Astrocyte (in vitro differentiated cells and primary cell): ENCODE measurements at places on chromosomes 2 and 18. TPM values are rescaled to one million over a fixed set of nuclear protein-coding genes. Genes with fewer than 3 reads are reported as not detected.

DNA sequence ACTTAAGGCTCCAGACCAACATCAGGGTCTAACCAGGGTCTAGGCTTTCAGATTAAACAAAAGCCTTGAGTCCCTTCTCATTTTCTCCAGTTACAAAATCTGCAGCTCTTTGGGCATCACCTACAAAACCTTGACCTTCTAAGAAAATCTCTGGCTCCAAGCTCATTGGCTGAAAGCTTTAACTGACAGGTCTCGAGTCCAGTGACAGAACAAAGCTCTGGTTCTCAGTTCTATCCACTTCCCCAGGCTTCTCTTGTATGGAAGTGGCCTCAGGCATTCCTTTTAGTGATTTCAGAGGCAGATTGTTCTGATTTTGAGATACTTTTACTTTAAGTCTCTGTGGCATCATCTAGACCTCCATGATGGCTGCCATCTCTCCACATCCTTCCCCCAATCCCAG, 11.3 kb downstream of the SIX2 start:
- no peak for DNase-seq
- H3K27ac ChIP-seq: no peak overlapping the region
- no peak overlapping the region for H3K4me3 ChIP-seq
- H3K27me3 ChIP-seq: peaks cover 94% of the 10 kb centered on the region
- no peaks in the 10 kb centered on the region for H3K36me3 ChIP-seq

The LPIN1 gene
- total RNA-seq: 16.1 and 23.4 TPM in 2 replicates

GRCh38 chr2:9762164-9762563, 81.1 kb upstream of the TAF1B start:
- no peak for DNase-seq
- H3K4me1 ChIP-seq: peaks cover 11% of the 10 kb centered on the region
- no peak overlapping the region for H3K4me3 ChIP-seq

GRCh38 chr18:62715759-62716615, 646 bp downstream of the PHLPP1 start:
- H3K4me3 ChIP-seq: peak overlapping the region; percentile 61
- H3K4me1 ChIP-seq: peaks cover 10% of the 10 kb centered on the region
- peak overlapping the region; percentile 83 for H3K27ac ChIP-seq
- H3K27me3 ChIP-seq: no peaks in the 10 kb centered on the region
- DNase-seq: peak; percentile 42

The TTN gene
- total RNA-seq: 0.50 and 0.53 TPM in 2 replicates

GRCh38 chr2:15170070-15170775, 390.9 kb downstream of the NBAS start:
- H3K27me3 ChIP-seq: no peaks in the 10 kb centered on the region
- H3K4me3 ChIP-seq: peak overlapping the region; percentile 59
- peaks cover 18% of the 10 kb centered on the region for H3K4me1 ChIP-seq

DNA sequence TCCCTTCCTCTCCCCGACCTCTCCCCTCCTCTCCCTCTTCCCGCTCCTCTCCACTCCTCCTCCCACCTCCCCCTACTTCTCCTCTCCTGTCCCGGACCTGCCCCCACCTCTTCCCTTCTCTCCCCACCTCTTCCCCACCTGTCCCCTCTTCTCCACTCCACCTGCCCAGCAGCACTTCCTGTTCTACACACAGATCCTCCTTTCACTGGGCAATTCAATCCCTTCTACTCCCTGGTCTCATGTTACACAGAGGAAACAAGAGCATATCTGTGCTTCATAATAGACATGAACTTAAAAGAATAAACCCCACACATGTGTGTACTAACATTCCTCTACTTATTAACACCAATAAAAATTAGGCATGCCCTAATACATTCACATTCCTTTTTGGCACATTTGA, 34.8 kb downstream of the TIMM21 start:
- no peaks in the 10 kb centered on the region for H3K36me3 ChIP-seq
- no peak overlapping the region for H3K27ac ChIP-seq
- no peak overlapping the region for H3K4me3 ChIP-seq
- DNase-seq: no peak
- H3K27me3 ChIP-seq: peaks cover 8% of the 10 kb centered on the region

DNA sequence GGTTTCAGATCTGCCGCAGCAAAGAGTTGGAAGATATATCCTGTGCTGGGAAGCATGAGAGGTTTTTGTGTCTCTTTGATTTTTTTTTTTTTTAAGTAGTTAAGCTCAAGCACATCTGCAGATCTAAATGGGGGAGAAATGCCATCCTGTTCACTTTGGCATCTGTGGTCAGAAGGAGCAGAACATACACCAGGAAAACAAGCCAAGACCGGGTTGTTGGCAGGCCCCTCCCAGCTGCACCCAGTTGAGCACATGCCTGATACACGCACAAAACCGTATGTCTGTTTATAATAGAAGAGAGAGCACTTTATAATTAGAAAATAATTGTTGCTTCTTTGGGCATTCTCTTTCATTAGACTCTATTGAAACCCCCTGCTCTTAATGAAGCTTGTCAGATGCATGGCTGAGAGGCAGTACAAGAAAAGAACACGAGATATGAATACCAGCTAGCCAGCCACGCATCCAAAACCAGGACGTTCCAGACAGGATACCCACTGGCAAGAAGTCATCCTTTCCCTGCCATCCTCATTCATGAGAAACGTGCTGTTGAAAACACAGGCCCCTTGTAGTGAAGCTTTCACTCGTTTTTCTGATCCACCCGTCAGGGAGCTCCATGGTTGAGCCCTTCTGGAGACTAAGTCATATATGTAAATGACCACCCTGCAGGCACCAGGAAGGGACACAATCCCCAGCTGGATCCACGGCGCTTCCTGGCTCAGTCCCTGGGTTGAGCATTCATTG, 152.2 kb downstream of the ALPK2 start:
- peaks cover 3% of the 10 kb centered on the region for H3K27me3 ChIP-seq
- H3K4me1 ChIP-seq: no peaks in the 10 kb centered on the region
- no peak for DNase-seq
- H3K27ac ChIP-seq: no peak overlapping the region

- H3K4me1 ChIP-seq: no peaks in the 10 kb centered on the region
- no peak overlapping the region for H3K27ac ChIP-seq
- DNase-seq: no peak
- H3K36me3 ChIP-seq: no peaks in the 10 kb centered on the region
Observed at GRCh38 chr2:51511002-51511401, 479.1 kb upstream of the NRXN1 start.

GRCh38 chr2:159936471-159936870, 125.9 kb downstream of the PLA2R1 start:
- no peak overlapping the region for H3K4me3 ChIP-seq
- no peaks in the 10 kb centered on the region for H3K4me1 ChIP-seq
- no peaks in the 10 kb centered on the region for H3K36me3 ChIP-seq
- H3K27ac ChIP-seq: no peak overlapping the region

DNA sequence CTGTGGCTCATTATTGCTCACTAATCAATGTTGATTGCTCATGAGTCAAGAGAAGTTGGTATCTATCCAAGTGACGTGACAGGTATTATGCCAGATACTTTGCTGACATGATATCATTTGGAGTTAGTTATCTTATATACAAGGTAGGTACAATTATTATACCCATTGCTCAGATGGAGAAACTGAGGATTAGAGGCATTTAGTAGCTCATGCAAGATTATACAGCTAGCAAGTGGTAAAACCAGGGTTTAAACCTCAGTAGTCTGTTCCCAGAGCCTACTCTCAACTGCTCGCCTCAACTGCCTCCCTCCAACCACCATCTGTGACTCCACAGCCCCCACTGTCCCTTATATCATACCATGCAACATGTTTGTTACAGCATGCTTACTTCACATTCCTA, 6.1 kb downstream of the FIGLA start:
- H3K27ac ChIP-seq: no peak overlapping the region
- no peaks in the 10 kb centered on the region for H3K36me3 ChIP-seq
- no peak for DNase-seq
- no peak overlapping the region for H3K4me3 ChIP-seq

The SERTAD2 gene
- total RNA-seq: 39.9 and 42.2 TPM in 2 replicates

DNA sequence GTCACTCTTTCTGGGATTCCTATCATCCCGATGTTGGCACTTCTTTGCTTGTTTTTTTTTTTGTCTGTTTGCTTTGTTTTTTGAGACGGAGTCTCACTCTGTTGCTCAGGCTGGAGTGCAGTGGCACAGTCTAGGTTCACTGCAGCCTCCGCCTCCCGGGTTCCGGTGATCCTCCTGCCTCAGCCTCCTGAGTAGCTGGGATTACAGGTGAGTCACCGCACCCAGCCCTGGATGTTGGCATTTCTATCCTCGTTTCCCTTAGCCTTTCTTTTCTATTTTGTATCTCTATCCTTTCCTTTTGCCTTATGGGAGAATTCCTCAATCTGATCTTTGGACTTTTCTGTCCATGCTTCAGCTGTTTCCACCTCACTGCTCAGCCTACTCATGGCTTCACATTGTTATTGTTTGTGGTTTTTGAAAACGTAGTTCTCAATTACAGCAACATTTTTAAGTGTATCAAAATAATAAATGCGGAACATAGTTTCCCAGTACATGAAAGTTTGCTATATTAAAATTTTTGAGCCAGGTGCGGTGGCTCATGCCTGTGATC, 62.1 kb upstream of the ZNF516 start:
- no peaks in the 10 kb centered on the region for H3K36me3 ChIP-seq
- H3K4me3 ChIP-seq: no peak overlapping the region
- DNase-seq: peak; percentile 12
- no peaks in the 10 kb centered on the region for H3K27me3 ChIP-seq
- H3K4me1 ChIP-seq: no peaks in the 10 kb centered on the region

DNA sequence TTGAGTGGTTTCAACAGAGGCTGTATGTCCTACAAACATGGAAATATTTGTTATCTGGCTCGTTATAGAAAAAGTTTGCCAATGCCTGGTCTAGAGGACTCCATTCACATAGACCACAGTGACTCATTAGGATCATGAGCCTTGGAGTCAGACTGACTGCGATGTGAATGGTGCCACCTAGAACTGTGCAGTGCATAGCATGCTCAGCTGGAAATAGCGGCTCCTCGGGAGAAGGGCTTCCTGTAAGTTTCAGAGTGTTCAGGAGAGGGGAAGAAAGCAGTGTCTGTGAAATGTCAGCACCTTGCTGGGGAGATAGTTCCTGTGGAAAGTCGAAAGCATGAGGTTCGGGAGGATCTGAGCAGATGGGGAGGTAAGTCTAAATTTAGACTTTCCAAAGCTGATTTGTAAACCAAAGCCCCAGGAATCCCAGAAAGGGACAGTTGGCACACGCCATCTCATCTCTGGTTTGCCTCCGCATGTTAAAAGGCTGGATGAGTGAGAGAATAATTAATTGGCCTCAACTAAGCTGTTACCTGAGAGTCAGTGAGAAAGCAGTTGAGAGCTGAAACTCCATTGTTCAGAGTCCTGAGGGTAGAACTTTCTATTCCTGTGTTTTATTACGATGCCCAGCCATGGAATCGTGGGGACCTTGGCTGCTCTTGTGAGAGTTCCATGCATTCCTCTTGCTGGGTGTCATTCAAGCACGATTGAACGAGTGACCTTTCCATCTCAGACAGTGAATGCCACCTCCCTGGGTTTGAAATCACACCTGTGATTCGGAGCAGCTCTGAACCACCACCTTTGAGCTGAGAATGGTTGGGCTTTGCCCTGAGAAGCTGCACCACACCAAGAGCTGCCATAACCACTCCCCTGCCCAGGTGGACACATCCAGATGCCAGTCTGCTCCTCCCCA, 99.5 kb downstream of the MAPK4 start:
- H3K36me3 ChIP-seq: no peaks in the 10 kb centered on the region
- H3K27ac ChIP-seq: no peak overlapping the region
- H3K4me1 ChIP-seq: no peaks in the 10 kb centered on the region
- H3K4me3 ChIP-seq: no peak overlapping the region
- H3K27me3 ChIP-seq: no peaks in the 10 kb centered on the region
- DNase-seq: no peak

- no peaks in the 10 kb centered on the region for H3K36me3 ChIP-seq
- no peaks in the 10 kb centered on the region for H3K27me3 ChIP-seq
- peak; percentile 88 for DNase-seq
Observed at GRCh38 chr2:15042801-15043217, 410.3 kb downstream of the LRATD1 start.
